Heart right ventricle (tissue), 16 donors: ENCODE measurements at places on chromosomes 16 and 17. TPM values are rescaled to one million over a fixed set of nuclear protein-coding genes. Genes with fewer than 3 reads are reported as not detected.

FOXN1 gene
- not detected for total RNA-seq

PEMT gene
- total RNA-seq = 21.3 TPM

EFNB3 gene
- 0.43 TPM for total RNA-seq

OR1A1 gene
- not detected for total RNA-seq

FOXL1 gene
- total RNA-seq = 0.49 TPM

ARMC5 gene
- 6.5 TPM for total RNA-seq

SHCBP1 gene
- total RNA-seq = 0.62 TPM

C17orf50 gene
- total RNA-seq = not detected

NUDT21 gene
- 74.7 TPM for total RNA-seq

C17orf107 gene
- 0.35 TPM for total RNA-seq

DRC3 gene
- 1.9 TPM for total RNA-seq

MCRIP1 gene
- total RNA-seq = 99.7 TPM

CPPED1 gene
- 15.0 TPM for total RNA-seq

ATAD5 gene
- 0.42 TPM for total RNA-seq

SOCS1 gene
- 2.5 TPM for total RNA-seq

POLR2C gene
- total RNA-seq = 50.4 TPM

DPEP1 gene
- not detected for total RNA-seq

KRT33A gene
- not detected for total RNA-seq

PSME3IP1 gene
- total RNA-seq = 66.8 TPM

CDH5 gene
- 46.0 TPM for total RNA-seq
